Osteoblast (primary cell): ENCODE measurements at places on chromosomes 7 and 10. TPM values are rescaled to one million over a fixed set of nuclear protein-coding genes. Genes with fewer than 3 reads are reported as not detected.

Gene NKX2-3
- total RNA-seq, result not detected in 2 replicates

Gene SYNPO2L
- under 0.01 TPM in 1 of 2 replicates, not detected in the other for total RNA-seq

Gene CUL1
- 39.8 and 43.0 TPM in 2 replicates for total RNA-seq

Gene CPA1
- total RNA-seq, result 1.1 TPM in 1 of 2 replicates, not detected in the other

- no peaks in the 10 kb centered on the region for H3K36me3 ChIP-seq
- H3K27ac ChIP-seq, result no peak overlapping the region
- no peak overlapping the region for H3K4me3 ChIP-seq
- DNase-seq, result no peak
- no peaks in the 10 kb centered on the region for H3K4me1 ChIP-seq
Measured at GRCh38 chr10:108905171-108905570, 1018.1 kb downstream of the XPNPEP1 start.

GRCh38 chr7:116801092-116801710 lies 61.2 kb upstream of the CAPZA2 start:
- H3K27ac ChIP-seq, result peak overlapping the region; percentile 38
- DNase-seq, result peak; percentile 57
- peaks cover 20% of the 10 kb centered on the region for H3K36me3 ChIP-seq
- no peaks in the 10 kb centered on the region for H3K27me3 ChIP-seq
- H3K4me1 ChIP-seq, result peaks cover 38% of the 10 kb centered on the region
- H3K4me3 ChIP-seq, result no peak overlapping the region

DNA sequence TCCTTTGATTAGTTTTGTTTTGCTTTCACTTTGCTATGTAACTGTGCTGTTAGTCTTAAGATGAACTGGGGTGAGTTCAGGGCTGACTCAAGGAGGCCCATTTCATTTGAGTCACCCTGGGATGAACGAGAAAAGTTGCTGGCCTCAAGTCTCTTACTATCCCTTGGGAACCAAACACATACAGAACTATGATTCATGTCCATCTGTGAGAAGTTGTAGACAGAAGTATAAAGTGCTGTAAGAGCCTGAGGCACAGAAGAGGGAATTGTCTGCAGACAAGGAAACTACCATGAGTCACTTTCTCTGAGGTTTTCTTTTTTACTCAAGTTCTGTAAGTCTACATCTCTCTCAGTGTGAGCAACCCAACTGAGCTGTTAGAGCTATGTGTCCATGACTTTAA lies 179.8 kb upstream of the CSTF2T start:
- DNase-seq, result peak; percentile 77
- H3K36me3 ChIP-seq, result no peaks in the 10 kb centered on the region
- peak overlapping the region; percentile 89 for H3K27ac ChIP-seq
- peaks cover 13% of the 10 kb centered on the region for H3K4me1 ChIP-seq

DNA sequence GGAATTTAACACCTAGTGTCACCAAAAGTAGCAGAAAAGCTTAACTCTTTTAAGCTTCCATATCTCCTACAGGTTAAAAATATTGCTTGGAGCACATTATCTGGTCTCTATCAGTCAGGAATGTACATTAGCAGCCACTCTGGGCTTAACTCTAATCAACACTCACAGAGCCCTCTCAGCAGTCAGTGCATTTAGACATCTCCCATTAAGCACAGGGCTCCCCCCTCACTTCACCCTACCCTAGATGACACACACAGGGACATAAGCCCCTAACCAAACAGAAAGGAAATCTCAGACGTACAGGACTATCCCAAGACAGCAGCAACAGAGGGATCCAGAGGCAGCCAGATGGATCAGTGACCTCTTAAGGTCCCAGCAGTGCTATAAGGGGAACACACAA lies 26.4 kb downstream of the FBXW4 start:
- DNase-seq, result no peak
- no peak overlapping the region for H3K4me3 ChIP-seq
- H3K27ac ChIP-seq, result no peak overlapping the region
- no peaks in the 10 kb centered on the region for H3K4me1 ChIP-seq

DNA sequence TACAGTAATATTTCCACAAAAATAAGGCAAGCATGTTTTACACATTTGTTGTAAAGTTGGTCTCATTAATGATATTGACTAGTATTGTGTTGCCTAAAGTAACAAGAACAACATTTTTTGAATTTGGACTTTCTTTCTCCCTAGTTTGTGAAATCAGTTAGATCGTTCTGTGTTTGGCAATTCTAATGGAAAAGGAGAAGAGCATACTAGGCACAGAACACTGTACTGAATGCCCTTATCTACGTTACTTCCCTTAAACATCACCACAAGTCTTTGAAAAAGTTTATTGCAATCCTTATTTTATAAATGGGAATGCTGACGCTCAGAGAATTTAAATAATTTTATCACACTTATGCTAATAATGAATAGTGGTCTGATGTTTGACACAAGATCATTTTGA lies 372.2 kb downstream of the EXOC4 start:
- no peak for DNase-seq
- H3K4me3 ChIP-seq, result no peak overlapping the region
- no peaks in the 10 kb centered on the region for H3K36me3 ChIP-seq

DNA sequence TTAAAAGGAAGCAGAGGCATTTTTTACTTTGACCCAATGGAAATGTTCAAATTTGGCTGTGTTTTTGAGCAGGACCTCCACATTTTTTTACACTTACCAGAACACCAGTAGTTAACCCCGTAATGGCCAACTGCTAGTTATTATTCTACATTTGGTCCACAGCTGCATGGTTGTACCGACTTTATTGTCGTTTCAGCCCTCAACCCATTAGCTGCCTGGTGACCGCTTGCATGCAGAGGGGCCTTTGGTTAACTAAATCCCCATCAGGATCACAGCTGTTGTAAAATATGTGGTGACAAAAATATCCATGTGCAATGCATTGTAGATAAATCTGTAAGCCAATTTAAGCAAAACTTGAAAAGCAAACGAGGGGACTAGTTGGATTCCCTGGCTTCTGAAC lies 342.2 kb upstream of the MEOX2 start:
- H3K27ac ChIP-seq, result no peak overlapping the region
- H3K4me3 ChIP-seq, result no peak overlapping the region
- H3K36me3 ChIP-seq, result no peaks in the 10 kb centered on the region
- H3K27me3 ChIP-seq, result no peaks in the 10 kb centered on the region
- H3K4me1 ChIP-seq, result peaks cover 34% of the 10 kb centered on the region

GRCh38 chr10:50514995-50515394 lies 108.8 kb downstream of the SGMS1 start:
- H3K4me3 ChIP-seq, result no peak overlapping the region
- no peaks in the 10 kb centered on the region for H3K36me3 ChIP-seq
- H3K27me3 ChIP-seq, result no peaks in the 10 kb centered on the region
- H3K4me1 ChIP-seq, result peaks cover 12% of the 10 kb centered on the region
- no peak overlapping the region for H3K27ac ChIP-seq

DNA sequence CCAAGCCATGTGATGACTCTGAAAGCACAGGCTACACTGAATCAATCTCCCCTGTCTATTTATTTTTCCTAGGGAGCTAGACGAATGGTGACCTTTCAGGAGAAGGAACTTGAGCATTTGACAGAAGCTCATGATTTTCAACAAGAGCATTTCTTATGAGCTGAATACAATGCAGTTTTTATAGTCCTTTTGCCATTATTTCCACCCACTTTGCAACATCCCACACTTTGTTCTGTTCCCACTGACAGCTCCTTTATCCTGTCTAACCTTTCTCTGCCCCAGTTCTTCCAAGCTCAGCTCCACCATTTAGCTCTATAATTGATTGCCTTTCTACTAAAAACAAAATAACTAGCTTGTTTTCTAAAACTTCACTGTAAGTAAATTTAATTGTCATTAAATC lies 91.9 kb upstream of the PRSS1 start:
- H3K27me3 ChIP-seq, result no peaks in the 10 kb centered on the region
- no peaks in the 10 kb centered on the region for H3K36me3 ChIP-seq
- no peak overlapping the region for H3K27ac ChIP-seq

DNA sequence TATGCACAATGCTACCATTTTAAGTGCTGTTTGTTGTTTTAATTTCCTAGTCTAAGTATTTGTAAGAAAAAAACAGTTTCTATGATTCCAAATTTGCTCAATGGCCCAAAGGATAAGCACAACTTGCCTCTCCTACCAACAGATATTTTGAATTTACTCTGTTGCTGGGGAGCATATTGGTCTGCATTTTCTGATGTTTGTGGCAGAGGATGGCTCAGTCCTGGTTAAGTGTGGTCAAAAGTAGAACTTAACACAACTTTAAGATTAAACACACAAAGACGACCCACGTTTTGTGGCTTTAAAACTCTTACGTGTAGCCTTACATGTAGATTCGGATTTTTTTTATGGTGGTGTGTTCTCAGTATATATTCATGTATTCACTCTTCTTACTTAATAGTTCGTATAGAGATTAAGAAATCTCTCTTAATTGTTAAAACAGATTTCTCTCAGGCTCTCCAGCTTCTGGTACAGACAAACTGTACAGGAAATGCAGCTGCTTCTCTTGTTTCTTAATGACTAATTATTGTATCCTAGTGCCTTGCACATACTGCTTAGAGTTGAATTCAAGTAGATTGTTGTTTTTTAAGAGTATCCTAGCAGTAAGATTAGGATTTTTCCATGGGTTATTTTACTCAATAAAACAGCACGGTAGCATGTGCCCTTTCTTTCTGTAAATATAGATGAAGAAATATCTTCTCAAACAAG lies 86.2 kb downstream of the GPR85 start:
- no peak overlapping the region for H3K27ac ChIP-seq
- H3K4me3 ChIP-seq, result no peak overlapping the region
- H3K36me3 ChIP-seq, result no peaks in the 10 kb centered on the region

- H3K4me1 ChIP-seq, result no peaks in the 10 kb centered on the region
- H3K4me3 ChIP-seq, result no peak overlapping the region
- H3K27me3 ChIP-seq, result no peaks in the 10 kb centered on the region
- no peak overlapping the region for H3K27ac ChIP-seq
- peaks cover 37% of the 10 kb centered on the region for H3K36me3 ChIP-seq
Measured at GRCh38 chr7:50595491-50596102, 30.4 kb upstream of the DDC start.

DNA sequence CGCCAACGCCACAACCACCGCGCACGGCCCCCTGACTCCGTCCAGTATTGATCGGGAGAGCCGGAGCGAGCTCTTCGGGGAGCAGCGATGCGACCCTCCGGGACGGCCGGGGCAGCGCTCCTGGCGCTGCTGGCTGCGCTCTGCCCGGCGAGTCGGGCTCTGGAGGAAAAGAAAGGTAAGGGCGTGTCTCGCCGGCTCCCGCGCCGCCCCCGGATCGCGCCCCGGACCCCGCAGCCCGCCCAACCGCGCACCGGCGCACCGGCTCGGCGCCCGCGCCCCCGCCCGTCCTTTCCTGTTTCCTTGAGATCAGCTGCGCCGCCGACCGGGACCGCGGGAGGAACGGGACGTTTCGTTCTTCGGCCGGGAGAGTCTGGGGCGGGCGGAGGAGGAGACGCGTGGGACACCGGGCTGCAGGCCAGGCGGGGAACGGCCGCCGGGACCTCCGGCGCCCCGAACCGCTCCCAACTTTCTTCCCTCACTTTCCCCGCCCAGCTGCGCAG lies 424 bp downstream of the EGFR start:
- H3K4me1 ChIP-seq, result peaks cover 47% of the 10 kb centered on the region
- H3K36me3 ChIP-seq, result peaks cover 9% of the 10 kb centered on the region
- peak overlapping the region; percentile 82 for H3K4me3 ChIP-seq
- H3K27ac ChIP-seq, result peak overlapping the region; percentile 85
- peak; percentile 94 for DNase-seq

GRCh38 chr7:123755338-123755737 lies 6.5 kb upstream of the WASL start:
- no peak overlapping the region for H3K4me3 ChIP-seq
- DNase-seq, result no peak
- H3K36me3 ChIP-seq, result no peaks in the 10 kb centered on the region
- no peaks in the 10 kb centered on the region for H3K4me1 ChIP-seq

GRCh38 chr10:82660986-82661385 lies 786.0 kb downstream of the NRG3 start:
- no peaks in the 10 kb centered on the region for H3K27me3 ChIP-seq
- no peak overlapping the region for H3K27ac ChIP-seq
- no peaks in the 10 kb centered on the region for H3K36me3 ChIP-seq
- no peak for DNase-seq
- no peak overlapping the region for H3K4me3 ChIP-seq
